ENCODE measurements at places on chromosomes 16 and 17. TPM values are rescaled to one million over a fixed set of nuclear protein-coding genes. Genes with fewer than 3 reads are reported as not detected.

DNA sequence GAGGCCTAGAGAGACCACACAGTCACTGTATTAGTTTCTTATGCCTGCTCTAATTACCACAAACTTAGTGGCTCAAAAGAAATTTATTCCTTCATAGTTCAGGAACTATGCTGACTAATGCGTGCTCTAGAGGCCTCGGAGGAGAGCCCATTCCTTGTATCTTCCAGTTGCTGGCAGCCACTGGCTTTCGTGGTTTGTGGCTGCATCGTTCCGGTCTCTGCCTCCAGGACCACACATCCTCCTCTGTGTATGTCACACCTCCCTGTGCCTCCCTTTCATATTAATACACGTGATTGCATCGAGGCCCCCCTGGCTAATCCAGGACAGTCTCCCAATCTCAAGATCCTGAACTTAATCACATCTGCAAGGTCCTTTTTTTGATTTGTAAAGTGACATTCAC lies 16.9 kb upstream of the MYLK3 start:
- no peak overlapping the region for H3K4me3 ChIP-seq
- H3K27ac ChIP-seq, result no peak overlapping the region
- DNase-seq, result no peak
- H3K36me3 ChIP-seq, result no peaks in the 10 kb centered on the region

GRCh38 chr16:84166796-84167695 lies 19.8 kb downstream of the TAF1C start:
- no peak for DNase-seq
- no peaks in the 10 kb centered on the region for H3K27me3 ChIP-seq
- no peaks in the 10 kb centered on the region for H3K4me1 ChIP-seq
- H3K36me3 ChIP-seq, result no peaks in the 10 kb centered on the region

DNA sequence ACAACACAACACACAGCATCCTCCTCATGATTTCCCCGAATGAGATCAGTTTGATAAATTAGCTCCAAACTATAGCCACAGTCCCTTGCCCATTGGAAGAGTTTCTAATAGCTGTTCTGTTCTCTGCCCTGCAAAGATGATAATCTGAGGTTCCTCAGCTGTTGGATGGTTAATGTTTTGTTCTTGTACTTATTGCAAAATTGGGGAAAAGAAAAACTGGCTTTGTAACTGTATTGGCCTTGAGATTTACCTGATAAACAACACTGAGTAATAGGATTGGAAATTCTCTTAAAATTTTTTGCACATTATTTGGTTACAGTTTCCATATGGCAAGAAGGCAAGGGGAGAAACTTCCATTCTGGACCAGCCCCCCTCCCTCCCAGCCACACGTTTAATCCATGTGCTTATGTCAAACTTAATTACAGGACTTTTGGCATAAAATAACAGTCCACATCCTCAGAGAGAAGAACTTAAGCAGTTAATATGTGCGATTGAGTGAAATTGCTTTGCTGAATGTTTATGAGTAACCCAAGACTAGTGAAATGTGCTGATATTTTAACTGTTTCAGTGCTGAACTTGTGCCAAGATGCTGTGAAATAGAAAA lies 119.1 kb upstream of the ZFHX3 start:
- no peak for DNase-seq
- H3K4me1 ChIP-seq, result peaks cover 11% of the 10 kb centered on the region
- no peaks in the 10 kb centered on the region for H3K36me3 ChIP-seq
- H3K27me3 ChIP-seq, result no peaks in the 10 kb centered on the region
- H3K27ac ChIP-seq, result no peak overlapping the region

DNA sequence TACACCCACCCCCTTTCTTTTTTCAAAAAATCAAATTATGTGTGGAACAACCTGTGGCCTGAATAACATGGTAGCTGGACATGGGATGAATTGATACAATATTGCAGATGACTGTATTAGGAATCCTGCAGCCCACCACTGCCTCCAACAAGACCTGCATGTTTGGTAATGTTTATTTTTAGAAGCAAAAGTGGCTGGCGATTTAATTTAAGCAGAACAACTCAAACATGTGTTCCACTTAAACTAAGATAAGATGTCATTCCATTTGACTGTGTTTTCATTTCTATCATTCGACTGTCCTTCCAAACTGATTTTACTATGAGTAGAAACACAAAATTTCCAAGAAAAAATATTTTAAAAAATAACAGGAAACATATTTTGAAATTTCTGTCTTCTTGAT lies 10.1 kb upstream of the DHRS7C start:
- H3K4me1 ChIP-seq, result no peaks in the 10 kb centered on the region
- DNase-seq, result no peak
- H3K4me3 ChIP-seq, result no peak overlapping the region
- no peaks in the 10 kb centered on the region for H3K27me3 ChIP-seq
- H3K27ac ChIP-seq, result no peak overlapping the region
- H3K36me3 ChIP-seq, result no peaks in the 10 kb centered on the region

DNA sequence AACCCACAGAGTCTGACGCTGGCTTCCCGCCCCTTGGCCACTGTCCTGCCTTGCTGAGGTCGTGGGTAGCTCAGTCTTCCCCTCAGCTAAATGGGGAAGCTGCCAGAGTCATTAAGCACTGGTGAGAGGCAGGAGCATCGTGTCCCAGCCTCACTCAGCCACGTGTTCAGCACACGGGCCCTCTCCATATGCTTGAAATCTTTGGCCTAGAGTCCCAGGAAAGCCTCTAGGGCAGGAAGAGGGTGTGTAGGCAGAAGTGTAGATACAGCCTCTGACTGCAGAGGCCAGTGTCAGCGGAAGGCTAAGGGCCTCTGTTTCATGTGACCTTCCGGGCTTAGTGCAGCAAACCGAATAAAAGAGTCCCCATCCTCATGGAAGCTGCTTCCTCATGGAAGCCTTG lies 4.1 kb downstream of the DHODH start:
- no peak for DNase-seq
- H3K27ac ChIP-seq, result no peak overlapping the region
- no peaks in the 10 kb centered on the region for H3K27me3 ChIP-seq
- no peaks in the 10 kb centered on the region for H3K4me1 ChIP-seq

DNA sequence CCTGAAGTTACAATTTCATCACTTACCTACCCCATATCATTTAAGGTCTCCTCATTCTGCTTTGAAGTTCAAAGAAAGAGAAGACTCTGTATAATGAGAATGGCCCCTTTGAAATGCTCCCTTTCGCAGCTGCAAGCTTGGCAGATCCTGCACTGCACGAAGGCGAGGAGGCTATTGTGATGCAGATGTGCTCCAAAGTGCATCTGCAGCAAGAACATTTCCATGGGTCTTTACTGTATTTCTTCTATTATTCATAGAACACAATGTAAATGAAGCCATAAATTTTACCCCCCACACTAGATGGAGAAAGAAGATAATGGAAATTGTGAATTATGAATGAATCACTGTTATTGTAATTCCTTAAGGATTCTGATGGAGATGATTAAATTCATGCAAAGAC lies 178.7 kb downstream of the CHD9NB start:
- H3K27me3 ChIP-seq, result no peaks in the 10 kb centered on the region
- peaks cover 15% of the 10 kb centered on the region for H3K4me1 ChIP-seq
- H3K27ac ChIP-seq, result no peak overlapping the region
- DNase-seq, result peak; percentile 62
- H3K36me3 ChIP-seq, result no peaks in the 10 kb centered on the region

GRCh38 chr17:71522383-71522782 lies 598.4 kb upstream of the SOX9 start:
- H3K36me3 ChIP-seq, result no peaks in the 10 kb centered on the region
- no peak overlapping the region for H3K4me3 ChIP-seq
- H3K4me1 ChIP-seq, result no peaks in the 10 kb centered on the region
- no peak overlapping the region for H3K27ac ChIP-seq
- H3K27me3 ChIP-seq, result no peaks in the 10 kb centered on the region
- DNase-seq, result peak; percentile 15

TBC1D3C gene
- total RNA-seq, result not detected

DNA sequence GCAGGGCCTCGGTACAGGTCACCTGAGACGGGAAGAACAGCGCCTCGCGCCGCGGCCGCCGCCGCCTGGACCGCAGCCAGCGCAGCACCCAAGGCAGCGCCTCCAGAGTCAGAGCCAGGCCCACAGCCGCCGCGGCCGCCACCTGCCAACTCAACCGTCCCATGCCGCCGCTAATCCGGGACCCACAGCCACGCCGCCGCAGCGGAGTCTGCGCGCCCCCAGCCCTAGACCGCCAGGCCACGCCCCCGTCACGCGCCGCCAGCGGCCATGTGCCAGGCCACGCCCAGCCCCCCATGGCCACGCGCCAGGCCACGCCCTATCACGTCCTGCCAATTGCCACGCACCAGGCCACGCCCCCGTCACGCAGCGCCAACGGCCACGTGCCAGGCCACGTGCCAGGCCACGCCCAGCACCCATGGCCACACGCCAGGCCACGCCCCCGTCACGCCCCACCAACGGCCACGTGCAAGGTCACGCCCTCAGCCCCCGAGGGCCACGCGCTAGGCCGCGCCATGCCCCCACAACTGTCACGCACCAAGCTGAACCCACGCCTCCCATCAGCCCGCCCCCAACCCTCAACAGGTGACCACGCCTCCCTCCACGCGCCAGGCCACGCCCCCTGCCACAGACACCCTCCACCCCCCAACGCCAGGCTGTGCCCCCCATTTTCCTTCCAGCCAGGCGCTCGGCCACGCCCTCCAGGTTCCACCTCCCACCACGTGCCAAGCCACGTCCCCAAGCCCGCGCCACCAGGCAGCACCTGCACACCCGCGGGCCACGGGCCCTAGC lies at the start of gene PLD6:
TSS of gene PLD6 (minus strand) at position 210 of the 789 bp plus-strand sequence. CDS start at position 163, 47 bp downstream.
- no peak within 1 kb of the TSS for H3K4me3 ChIP-seq
- no peak for DNase-seq
- no peaks in the 10 kb centered on the region for H3K36me3 ChIP-seq
- no peaks in the 10 kb centered on the region for H3K27me3 ChIP-seq
- H3K27ac ChIP-seq, result no peak within 1 kb of the TSS

- no peaks in the 10 kb centered on the region for H3K27me3 ChIP-seq
- H3K36me3 ChIP-seq, result no peaks in the 10 kb centered on the region
- no peak overlapping the region for H3K4me3 ChIP-seq
- no peak overlapping the region for H3K27ac ChIP-seq
- no peak for DNase-seq
Observed at GRCh38 chr16:55876854-55877253, 1.7 kb upstream of the CES5A start.

RBBP6 gene
- total RNA-seq, result 81.0 TPM

DNA sequence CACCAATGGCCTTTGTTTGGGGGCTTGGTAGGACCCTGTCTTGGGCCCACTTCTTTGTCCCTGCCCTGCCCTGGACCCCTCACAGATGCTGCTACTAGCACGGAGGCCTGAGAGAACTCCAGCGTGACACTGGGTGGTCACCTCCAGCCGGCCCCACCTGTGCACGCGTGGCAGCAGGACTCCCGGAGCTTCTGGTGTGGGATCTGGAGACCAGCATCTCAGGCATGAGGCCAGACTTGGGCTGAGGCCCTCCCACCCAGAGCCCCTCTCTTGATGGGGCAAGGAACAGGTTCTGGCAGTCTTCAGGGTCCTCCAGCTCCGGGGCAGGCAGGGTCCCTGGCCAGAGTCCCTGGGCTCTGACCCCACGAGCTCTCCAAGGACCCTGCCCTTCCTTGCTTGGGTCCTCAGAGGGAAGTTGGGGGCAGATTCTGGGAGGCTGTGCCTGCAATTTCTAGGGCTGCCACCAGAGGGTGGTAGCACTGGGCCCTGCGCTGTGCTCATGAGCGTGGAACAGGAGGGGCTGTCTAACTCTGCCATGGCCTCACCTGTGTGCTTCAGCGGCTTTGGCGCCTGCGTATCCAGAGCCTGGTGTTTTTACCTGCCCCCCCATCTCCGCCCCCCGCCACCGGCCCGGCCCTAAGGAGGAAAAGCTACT lies 3.1 kb upstream of the BAIAP3 start:
- DNase-seq, result no peak
- no peak overlapping the region for H3K4me3 ChIP-seq
- H3K27ac ChIP-seq, result no peak overlapping the region
- peaks cover 16% of the 10 kb centered on the region for H3K4me1 ChIP-seq
- peaks cover 55% of the 10 kb centered on the region for H3K27me3 ChIP-seq
- H3K36me3 ChIP-seq, result no peaks in the 10 kb centered on the region

- no peak overlapping the region for H3K27ac ChIP-seq
- no peak for DNase-seq
- no peak overlapping the region for H3K4me3 ChIP-seq
- no peaks in the 10 kb centered on the region for H3K36me3 ChIP-seq
- H3K27me3 ChIP-seq, result no peaks in the 10 kb centered on the region
Observed at GRCh38 chr17:14211801-14212200, 24.9 kb downstream of the CDRT15 start.

- no peak overlapping the region for H3K4me3 ChIP-seq
- H3K36me3 ChIP-seq, result no peaks in the 10 kb centered on the region
- no peaks in the 10 kb centered on the region for H3K27me3 ChIP-seq
- peaks cover 22% of the 10 kb centered on the region for H3K4me1 ChIP-seq
- H3K27ac ChIP-seq, result no peak overlapping the region
- DNase-seq, result no peak
Observed at GRCh38 chr17:29723278-29724047, 100.8 kb upstream of the CORO6 start.

DNA sequence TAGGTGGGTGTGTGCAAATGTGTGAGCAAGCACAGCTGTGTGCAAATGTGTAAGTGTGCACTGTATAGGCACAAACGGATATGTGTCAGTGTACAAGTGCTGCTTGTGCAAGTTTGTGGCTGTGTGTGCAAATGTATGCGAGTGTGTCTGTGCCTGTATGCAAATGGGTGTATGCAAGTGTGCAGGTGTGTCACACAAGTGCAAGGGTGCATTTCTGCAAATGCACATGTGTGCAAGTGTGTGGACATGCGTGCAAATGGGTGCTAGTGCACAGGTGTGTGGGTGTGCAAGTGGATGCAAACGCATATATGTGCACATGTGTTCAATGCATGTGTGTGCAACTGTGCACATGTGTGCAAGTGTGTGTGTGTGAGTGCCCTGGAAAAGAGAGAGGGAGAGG lies 76.5 kb upstream of the TNRC6C start:
- no peaks in the 10 kb centered on the region for H3K27me3 ChIP-seq
- H3K36me3 ChIP-seq, result no peaks in the 10 kb centered on the region
- peaks cover 20% of the 10 kb centered on the region for H3K4me1 ChIP-seq
- H3K4me3 ChIP-seq, result no peak overlapping the region
- no peak for DNase-seq
- no peak overlapping the region for H3K27ac ChIP-seq

DNA sequence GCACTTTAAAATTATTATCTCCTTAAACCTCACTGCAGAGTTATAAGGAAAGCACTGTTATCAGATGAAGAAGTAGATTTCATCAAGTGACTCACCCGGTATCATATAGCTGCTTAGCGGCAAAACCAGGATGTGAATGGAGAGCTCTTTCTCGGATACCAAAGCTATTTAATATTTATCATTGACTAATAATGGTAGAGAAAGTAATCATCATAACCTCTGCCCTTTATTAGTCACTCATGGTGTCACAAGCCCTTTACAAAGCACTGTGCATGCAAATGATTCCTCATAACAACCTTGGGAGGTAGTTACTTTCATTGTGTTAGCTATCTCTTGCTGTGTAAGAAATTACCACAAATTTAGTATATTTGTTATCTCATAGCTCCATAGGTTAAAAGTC lies 592.9 kb downstream of the MAF start:
- no peak for DNase-seq
- no peak overlapping the region for H3K4me3 ChIP-seq
- peaks cover 6% of the 10 kb centered on the region for H3K4me1 ChIP-seq
- H3K27ac ChIP-seq, result no peak overlapping the region

GRCh38 chr17:2335726-2336214 lies 487 bp downstream of the TSR1 start:
- H3K4me1 ChIP-seq, result peaks cover 11% of the 10 kb centered on the region
- DNase-seq, result peak; percentile 36
- no peaks in the 10 kb centered on the region for H3K27me3 ChIP-seq
- H3K36me3 ChIP-seq, result peaks cover 38% of the 10 kb centered on the region
- no peak overlapping the region for H3K27ac ChIP-seq

DDX28 gene
- 17.0 TPM for total RNA-seq

GRCh38 chr17:61758430-61758829 lies 104.9 kb downstream of the BRIP1 start:
- peaks cover 18% of the 10 kb centered on the region for H3K36me3 ChIP-seq
- no peaks in the 10 kb centered on the region for H3K27me3 ChIP-seq

GRCh38 chr16:89375686-89376085 lies 114.7 kb downstream of the ANKRD11 start:
- no peaks in the 10 kb centered on the region for H3K27me3 ChIP-seq
- H3K27ac ChIP-seq, result no peak overlapping the region
- no peak for DNase-seq

All from neural progenitor cell (in vitro differentiated cells).